ENCODE measurements at places on chromosomes 16 and 17.

DNA sequence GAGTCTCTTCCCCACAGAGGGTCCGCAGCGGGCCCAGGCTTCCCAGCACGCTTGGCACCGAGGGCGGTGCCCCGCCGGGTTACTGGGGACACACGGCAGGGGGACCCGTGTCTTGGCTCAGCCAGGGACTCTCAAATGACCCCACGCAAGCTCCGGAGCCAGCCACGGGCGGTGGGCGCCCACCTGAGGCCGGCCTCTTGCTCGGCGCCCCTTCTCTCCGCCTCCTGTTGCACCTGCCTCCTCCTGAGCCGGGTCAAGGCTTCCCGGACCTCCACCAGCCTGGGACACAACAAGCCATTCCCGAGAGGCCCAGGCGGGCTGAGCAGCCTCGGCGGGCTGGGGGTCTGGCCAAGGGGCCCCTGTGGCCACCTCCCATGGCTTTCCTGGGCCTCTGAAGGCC, 1.7 kb downstream of the CCDC154 start:
- no peak for DNase-seq

DNA sequence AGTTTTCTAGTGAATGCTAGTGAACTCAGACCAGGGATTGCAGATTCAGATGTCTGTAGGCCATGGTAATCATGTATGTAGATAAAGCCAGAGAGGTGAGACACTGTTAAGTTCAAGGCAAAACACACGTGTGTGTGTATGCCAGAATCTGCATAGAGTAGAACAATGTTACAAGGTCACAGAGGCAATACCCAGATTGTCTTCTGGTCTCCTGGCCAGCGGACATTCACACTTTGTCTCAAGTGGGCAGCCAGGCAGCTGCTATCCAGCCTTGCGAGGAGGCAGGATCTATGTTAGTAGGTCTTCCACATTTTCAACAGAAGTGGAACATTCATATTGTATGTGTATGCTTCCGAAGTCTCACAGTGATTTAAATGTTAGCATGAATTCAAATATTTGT, 244.4 kb downstream of the FTO start:
- no peak for DNase-seq

GRCh38 chr17:31743797-31744196, 115.2 kb downstream of the COPRS start:
- DNase-seq = no peak

GRCh38 chr16:23128056-23128455, 21.2 kb downstream of the USP31 start:
- no peak for DNase-seq

GRCh38 chr17:80964859-80965580, 26.6 kb upstream of the CHMP6 start:
- DNase-seq = no peak

DNA sequence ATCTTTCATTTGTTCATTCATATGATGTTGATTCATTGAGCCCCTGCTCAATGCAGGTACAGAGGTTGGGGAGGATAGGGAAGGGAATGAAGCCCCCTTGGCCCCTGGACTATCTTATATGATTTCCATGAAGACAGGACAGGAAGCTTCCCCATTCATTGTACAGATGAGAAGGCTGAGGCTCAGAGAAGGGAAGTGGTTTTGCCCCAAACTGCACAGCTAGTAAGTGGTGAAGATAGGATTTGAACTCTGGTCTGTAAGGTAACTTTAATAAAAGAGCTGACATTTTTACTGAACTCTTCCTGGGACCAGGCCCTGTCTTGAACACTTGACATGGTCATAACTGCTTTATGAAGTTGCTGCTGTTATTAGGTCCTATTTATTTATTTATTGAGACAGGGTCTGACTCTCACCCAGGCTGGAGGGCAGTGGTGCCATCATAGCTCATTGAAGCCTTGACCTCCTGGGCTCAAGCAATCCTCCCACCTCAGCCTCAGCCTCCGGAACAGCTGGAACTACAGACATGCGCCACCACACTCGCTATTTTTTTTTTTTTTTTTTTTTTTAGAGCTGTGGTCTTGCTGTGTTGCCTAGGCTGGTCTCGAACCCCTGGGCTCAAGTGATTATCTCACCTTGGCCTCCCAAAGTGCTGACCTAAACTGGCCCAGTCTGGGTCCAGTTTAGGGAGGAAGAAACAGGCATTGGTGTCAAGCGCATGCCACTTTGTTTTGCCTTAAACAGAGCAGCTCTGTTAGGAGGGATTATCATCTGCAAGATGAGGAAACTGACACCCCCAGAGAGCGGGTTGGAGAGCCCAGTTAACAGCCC, 5.0 kb downstream of the CTF1 start:
- DNase-seq = no peak

DNA sequence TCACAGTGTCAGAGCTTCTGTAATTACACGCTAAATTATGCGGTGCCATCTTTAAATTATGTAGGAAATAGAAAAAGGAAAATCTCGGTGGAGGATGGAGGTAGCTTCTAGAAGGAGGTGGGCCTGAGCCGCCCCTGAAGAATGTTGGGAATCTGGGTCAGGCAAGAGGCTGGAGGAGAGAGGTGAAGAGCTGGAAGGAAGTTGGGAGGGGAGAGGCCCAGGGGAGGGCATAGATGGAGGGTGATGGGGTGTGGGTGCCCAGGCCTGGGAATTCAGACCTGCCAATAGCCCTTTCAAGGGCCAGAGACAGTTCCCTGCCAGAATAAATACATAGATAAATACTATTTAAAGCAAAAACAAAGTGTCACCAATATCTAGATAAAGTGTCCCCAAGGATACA, 415.0 kb upstream of the HSBP1 start:
- no peak for DNase-seq

- no peak for DNase-seq
Observed at GRCh38 chr17:50380369-50381259, 7.6 kb downstream of the EME1 start.

Data from T-helper 2 cell (primary cell).